ENCODE measurements at places on chromosomes 3 and 15.

GRCh38 chr15:77071305-77072223 lies 655 bp upstream of the TSPAN3 start:
- no peak for DNase-seq

GRCh38 chr3:19364148-19364547 lies 215.8 kb downstream of the KCNH8 start:
- DNase-seq, result no peak

DNA sequence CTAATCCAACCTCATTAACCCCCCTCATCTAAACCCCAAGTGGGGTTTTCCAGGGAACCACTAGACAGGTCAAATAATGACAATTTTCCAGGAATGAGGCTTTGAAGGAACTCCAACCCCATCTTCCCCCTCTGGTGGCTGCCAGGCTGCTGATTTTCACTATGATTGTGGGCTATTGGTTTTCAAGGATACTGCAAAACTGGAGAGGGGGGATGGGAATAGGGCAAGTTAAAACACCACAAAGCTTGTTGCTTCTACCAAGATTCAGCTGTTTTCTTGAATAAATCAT lies 10.4 kb upstream of the ZNF662 start:
- no peak for DNase-seq

GRCh38 chr15:62847900-62848489 lies 194.6 kb upstream of the TPM1 start:
- DNase-seq, result no peak

DNA sequence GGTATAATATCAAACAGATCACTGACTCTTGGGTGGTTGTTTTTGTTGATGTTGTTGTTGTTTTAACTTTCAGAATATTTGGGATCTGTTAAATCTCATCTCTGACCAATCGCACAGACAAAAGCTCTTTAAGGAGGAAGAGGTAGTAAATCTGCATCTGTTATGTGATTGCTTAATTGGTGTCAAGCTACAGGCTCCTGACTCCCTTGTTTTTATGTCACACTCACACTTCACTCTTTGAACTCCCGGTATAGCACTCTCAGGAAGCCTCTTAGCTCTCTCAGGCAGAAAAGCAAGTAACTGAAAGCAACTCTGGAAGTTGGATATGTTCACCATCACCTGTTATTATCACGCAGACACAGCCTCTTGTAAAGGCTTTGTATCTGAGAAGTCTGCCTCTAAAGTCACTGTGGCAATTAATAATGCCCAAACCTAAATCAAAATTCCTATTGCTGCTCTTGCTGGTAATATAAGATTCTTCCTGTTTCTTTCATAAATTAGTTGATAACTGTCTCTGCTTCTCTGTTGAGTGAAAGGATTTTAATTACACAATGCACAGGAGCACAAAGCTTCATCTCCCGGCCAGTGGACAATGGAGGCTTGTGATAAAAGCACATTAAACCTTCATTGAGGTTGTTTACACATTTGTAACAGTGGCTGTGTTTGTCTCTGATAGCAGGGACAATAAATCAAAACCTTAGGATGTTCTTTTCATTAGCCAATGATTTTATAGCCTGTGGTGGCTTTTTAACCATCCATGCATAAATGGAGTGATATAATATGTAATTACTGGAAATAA lies 576.7 kb downstream of the MFSD1 start:
- no peak for DNase-seq

DNA sequence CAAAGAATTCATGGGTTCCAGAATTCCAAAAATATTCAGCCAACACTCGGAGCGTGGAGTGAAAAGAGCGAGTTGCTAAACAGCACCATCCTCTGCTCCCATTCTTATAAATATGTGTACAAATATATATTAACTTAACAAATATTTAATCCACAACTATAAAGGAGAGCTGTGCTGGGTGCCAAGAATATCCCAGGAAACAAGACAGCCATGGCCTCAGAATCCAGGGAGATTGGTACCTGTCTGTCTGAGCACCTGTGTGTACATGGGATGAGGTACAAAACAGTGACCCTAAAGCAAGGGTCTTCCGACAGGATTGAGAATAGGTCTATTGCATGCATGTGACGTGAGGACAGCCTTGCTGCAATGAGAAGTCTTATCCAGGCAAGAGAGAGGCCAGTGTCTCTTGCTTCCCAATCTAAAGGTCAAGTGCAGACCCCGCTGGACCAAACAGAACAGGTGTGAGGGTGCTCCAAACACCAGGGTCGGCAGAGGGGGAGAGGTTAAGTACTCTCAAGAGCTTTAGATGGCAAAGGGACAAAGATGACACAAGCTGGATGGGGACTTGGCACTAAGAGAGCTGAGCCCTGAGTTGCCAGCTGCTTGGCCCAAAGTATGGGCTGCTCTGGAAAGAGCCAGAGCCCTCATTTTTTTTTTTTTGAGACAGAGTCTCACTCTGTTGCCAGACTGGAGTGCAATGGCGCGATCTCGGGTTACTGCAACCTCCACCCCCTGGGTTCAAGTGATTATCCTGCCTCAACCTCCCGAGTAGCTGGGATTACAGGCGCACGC lies 36.2 kb downstream of the HOMER2 start:
- no peak for DNase-seq

DNA sequence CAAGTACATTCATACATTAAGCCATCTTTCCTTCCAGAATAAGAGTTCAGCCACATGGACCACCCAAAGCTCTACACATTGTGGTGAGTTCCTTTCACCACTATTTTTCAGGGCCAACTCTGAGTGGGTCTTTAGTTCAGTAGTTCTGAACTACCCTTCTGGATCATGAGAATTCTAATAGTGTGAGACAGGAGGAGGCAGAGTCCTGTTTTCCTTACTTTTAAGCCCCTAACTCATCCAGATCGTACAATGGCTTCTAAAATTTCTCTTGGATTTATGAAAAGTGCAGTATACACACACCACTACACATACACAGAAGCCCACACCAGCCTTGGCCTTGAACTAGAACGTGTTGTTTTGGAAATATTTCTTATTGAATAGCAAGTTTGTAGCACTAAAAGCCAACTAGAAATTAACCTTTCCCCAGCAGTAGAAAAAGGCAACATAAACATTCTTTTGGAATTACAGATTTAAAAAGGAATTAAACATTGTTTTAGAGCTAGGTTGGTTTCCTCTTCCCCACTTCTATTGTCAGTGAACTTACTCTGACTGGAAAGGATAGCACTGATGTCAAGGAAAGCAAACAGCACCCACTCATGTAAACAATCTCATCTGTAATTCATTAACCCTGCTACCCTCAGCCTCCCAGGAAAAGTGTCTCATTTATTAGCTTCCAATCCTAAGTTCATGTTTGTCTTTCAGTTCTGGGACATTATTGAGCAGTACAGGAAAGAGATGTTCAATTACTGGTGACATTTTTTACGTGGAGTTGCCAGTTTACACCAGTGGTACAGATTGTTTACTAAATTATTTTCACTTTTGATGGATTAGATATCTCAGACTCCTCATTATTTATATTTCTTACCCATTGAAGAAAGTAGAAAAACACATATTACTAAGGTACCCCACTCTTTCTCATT lies 95.7 kb upstream of the AGTR1 start:
- no peak for DNase-seq

- DNase-seq, result no peak
Measured at GRCh38 chr3:3281024-3281423, 101.5 kb upstream of the CRBN start.

DNA sequence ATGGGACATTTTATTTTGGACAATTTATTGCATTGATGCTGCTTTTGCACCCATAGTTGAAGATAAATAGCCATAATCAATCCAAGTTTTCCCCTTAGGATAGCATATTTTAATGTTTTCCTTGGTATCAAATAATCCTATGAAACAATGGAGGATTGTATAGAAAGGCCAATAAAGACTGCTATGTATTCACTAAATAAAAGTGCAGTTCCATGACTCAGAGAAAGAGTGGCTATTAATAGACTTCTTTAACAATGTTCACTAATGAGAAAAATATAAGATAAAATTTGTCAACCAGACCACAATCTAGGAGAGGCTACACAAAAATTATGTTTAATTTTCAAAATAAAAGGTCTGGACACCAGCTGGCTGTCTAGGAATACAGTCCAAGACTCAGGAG lies 560.9 kb upstream of the AGTR1 start:
- DNase-seq, result no peak

- DNase-seq, result no peak
Measured at GRCh38 chr3:101861789-101862415, 12.6 kb downstream of the NFKBIZ start.

GRCh38 chr15:66653852-66654251 lies 48.2 kb upstream of the SMAD6 start:
- no peak for DNase-seq

- no peak for DNase-seq
Measured at GRCh38 chr15:29668120-29668602, 154.1 kb downstream of the TJP1 start.

DNA sequence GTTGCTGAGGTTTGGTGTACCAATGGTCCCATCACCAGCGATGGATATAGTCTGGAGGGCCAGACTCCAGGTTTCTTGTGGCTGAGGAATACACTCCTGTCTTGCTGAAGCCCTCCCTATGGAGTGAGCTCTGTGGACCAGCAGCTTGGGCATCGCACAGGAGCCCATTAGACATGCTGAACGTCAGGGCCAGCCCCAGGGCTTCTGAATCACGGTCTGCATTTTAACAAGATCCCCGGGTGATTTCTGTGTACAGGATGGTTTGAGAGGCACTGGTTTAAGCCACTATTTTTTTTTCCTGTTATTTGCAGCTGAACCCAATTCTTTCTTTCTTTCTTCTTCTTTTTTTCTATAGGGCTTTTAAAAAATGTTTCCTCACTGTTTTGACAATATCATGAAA lies 69.5 kb upstream of the XCR1 start:
- DNase-seq, result no peak

DNA sequence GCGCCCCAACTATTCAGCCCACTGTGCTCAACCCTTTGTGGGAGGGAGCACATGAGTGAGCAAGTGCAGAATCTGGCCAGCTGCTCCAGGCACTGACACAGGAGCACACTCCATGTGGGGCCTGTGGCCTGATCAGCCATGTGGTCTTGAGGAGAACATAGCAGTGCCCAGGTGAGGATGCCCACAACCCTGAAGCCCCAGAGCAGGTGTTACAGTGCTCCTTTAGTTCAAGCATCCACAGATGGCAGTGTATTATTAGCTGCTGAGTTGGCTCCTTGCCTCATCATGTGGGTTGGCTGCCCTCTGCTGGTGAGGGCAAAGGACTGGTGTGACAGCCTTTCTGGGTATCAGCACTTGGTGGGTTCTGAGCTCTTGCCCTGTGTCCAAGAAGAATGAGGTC lies 1588.2 kb downstream of the SI start:
- no peak for DNase-seq

DNA sequence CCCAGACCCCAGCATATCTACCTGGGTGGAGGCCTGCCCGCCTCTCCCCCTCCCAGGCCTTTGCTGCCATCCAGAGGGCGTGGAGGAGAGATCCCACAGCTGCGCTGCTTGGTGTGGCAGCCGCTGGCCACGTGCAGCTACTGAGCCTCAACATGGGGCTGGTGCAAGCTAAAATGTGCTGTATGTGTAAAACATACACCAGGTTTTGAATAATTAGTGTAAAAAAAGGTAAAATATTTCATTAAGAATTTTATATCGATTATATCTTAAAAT lies 95.8 kb downstream of the SEC22A start:
- DNase-seq, result no peak

GRCh38 chr3:39241561-39241960 lies 38.3 kb downstream of the CX3CR1 start:
- no peak for DNase-seq

DNA sequence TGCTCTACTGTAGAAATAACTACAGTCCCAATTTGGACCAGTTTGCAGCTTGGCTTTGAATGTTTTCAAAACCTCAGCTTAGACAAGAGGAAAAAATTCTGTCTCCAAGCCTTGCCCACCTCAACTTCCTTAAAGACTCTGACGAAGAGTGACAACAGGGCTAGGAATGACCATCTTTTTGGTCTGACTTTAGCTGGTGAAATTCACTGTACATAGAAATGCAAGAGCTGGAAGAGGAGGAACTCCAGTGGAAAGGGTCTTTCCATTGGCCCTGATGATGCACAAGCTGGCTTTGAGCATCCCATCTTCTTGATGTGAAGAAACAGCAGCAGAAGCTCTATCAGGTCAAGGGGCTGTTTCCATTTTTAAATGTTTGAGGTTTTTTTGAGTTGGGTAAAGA lies 22.7 kb upstream of the SH3BP5 start:
- DNase-seq, result no peak

DNA sequence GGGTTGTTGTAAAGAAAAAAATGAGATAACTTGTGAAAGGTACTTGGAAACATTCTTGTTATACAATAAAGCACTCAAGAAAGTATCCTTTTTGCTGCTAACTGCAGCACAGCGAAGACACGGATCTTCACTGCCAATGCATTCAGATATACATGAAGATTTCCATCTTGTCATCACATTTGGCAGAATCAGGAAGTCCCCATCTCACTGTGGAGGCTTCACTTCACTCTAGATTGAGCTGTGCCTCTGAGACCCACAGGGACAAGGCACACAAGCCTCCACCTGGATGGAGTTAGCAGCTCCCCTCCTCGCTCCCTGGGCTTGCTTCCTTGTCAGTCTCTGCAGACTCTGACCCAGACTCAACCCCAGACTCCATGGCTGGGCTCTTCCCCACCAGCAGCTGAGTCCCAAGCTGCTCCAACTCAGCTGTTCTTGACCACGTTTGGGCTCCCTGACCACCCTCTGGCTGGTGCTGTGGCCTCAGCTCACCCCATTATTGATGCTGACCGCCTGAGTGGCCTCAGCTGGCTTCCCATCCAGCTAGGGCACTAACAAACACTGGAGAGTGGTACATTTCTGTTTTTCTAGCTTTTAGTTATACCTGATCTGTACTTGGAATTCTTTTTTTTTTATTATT lies 45.4 kb upstream of the SMAD3 start:
- DNase-seq, result no peak
